ENCODE measurements at places on chromosomes 5 and 9.

DNA sequence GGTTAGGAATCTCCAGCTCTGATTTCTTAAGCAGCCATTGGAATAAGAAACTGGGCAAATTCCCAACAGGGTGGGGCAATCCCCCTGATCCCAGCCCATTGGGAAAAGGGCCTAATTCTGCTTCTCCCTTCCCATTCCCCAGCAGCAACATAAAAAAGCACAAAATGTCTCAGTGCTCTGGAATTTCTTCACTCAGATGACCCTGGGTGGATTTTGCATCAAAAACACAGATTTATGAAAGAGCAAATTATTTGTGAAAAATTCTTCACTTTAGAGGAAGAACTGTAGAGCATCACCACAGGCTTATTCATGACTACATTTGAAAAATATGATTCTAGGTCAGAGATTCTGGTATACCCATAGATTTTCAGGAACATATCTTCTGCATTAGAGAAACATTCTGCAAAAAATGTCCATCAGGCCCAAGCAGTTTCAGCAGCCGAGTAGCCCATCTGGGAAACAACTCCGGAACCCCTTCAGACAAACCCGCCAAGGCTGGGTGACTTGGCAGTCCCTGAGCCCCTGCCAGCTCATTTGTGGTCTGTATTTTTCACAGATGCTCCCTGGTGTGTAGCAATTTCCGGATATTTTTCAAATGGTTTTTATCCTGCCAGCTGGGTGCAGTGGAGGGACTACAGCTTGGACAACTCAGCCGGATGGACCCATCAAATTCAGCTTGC, 102.1 kb upstream of the RANBP3L start:
- DNase-seq = no peak

GRCh38 chr5:39800042-39800601, 375.3 kb upstream of the DAB2 start:
- no peak for DNase-seq

DNA sequence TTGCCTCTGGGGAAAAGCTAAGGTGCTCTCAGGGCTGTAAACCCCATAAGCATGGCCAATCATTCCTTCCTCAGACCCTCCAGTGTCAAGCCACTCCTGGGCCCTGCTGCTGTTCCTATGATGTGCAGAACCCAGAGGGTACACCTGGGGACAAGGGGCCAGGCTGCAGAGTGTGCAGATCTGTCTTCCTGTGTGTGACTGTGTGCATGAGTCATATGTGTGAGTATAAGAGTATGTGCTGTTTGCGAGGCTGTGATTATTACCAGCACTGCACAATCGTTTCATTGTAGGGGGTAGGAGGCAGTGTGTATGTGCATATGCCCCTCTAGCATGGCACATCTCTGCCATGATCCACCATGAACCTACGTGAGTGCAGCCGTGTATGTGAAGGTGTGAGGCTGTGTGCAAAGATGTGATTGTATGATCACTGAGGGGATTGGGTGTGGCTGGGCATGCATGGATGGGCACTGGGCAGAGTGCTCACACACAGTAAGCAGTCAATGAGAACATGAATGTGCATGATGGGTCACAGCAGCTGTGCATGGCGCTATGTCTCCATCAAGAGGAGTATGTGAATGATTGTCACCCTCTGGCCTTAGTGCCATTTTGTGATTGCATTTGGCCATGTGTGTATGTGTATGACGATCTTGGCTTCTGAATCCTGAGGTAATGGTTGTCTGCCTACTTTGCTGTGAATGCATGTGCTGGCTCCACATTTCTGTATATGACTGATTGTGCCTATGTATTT, 2.4 kb upstream of the OR1K1 start:
- no peak for DNase-seq

DNA sequence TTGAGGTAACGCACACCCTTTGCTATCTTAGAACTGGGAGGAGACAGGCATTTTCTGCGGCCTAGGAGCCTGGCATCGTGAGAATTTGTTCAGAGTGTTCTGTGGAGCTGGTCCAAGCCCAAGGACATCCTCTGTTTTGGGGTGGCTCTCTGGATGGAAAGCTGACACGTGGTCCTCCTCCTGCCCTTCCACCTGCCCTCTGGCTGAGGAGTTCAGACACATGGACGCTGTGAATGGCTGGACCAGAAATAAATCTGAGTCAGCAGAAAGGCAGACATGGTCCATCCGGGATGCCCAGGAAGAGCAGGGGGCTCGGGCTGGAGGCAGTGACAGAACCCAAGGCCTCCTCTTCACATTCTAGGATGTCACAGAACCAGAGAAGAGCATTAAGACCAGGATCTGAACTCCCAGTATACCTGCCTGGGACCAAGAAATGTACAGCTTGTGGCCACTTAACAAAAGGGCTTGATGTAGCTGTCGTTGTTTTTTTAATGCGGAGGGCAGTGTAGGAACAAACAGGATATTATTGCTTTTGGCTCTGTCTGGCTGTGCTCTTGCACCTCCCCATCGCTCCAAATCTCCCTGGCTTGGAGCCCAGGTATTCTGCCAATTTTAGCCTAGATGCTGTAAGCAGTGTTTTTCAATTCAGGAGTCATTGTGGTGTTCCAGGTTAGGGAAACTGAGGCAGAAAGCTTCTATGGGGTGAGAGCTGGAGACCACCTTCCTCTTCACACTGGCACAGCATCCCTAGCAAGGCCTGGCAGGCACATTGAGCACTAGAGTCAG, 2.4 kb downstream of the CKMT2 start:
- no peak for DNase-seq

- no peak for DNase-seq
These were observed 402.0 kb upstream of the IRX4 start for GRCh38 chr5:2284678-2285077.

DNA sequence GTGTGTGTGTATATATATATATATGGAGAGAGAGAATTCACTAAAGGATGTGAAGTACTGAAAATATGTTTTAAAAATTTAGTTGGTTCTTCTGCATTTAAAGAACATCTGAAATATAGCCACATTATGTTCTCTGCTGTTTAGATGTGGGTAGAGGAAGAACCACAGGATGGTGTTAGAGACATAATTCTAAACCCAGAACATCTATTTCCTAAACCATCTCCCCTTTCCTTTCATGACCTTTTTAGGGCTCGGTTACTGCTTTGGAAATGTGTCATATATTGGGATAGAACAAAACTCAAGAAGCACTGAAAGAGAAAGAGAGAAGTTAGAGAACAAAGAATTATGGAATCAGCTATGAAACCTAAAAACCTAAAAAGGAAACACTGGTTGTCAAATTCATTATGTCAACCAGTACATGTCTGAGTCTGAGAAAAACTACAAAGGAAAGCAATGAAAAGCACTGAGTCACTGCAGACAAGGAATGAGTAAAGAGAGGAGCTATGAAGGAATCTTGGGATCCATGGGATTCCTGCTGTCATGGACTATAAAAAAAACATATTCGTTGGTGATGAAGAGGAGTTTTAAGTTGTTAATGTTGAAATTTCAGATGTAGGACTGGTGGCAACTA, 28.4 kb downstream of the SLC12A2 start:
- no peak for DNase-seq

- DNase-seq = no peak
These were observed 3.0 kb downstream of the STC2 start for GRCh38 chr5:173325091-173325698.

GRCh38 chr5:158769696-158770095, 330.0 kb downstream of the EBF1 start:
- no peak for DNase-seq

- DNase-seq = no peak
These were observed 23.5 kb downstream of the NIPSNAP3B start for GRCh38 chr9:104787306-104788015.

DNA sequence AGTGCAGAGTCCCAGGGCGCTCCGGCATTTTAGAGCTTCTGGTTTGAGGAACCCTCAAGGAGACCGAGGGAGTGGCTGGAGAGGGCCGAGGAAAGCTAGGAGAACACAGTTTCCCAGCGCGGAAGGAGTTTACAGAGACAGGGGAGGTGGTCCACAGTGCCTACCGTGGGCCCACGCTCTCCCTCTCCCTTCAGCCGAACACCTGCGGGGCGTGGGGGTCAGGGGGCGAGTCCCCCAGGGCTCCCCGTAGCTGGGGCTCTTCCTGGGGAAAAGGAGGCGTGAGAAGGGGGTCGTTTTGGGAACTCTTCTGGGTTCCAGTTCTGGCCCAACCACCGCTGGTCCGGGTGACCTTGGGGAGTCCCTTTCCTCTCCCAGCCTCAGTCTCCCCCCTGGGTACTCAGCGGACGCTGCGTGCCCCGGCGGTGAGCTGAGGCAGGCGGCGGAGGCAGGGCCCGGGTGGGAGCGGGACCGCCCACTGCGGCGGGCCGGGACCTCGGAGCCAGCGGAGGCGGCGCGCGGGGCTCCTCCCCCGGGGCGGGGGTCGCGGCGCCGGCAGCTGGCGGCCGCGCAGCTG, 368 bp upstream of the FRMPD1 start:
- no peak for DNase-seq

- no peak for DNase-seq
These were observed 41.0 kb upstream of the DMRT3 start for GRCh38 chr9:935348-935965.

GRCh38 chr5:463952-464351, 21.0 kb downstream of the EXOC3 start:
- no peak for DNase-seq

GRCh38 chr5:103744159-103744558, 181.6 kb upstream of the NUDT12 start:
- DNase-seq = no peak

- no peak for DNase-seq
These were observed 81.7 kb upstream of the IL6ST start for GRCh38 chr5:56076486-56076885.

- DNase-seq = no peak
These were observed 149.8 kb downstream of the MLLT3 start for GRCh38 chr9:20472342-20473045.

GRCh38 chr9:77817590-77818311, 169.6 kb upstream of the GNA14 start:
- DNase-seq = no peak

GRCh38 chr5:155332618-155333017, 319.1 kb downstream of the KIF4B start:
- no peak for DNase-seq

DNA sequence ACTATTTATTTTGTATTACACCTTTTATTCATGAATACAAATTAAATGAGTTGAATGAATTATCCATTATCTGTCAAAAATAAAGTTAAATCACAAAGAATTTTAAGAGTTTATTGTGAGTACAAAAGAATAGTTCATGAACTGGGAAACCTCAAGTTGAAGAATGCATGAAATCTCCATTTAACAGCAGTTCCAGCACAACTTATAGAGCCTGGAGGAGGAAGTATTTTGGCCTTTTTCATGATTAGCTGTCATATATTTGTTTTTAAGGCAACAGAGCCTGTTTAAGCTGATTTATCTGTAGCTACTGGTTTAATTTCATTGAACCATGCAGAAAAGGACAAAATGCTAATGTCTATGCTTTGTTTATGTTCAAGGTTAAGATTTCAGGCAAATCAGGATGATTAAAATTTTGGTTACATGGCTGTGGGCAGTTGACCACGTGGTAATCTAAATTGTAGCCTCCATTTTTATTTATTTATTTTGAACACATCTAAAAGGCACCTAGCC, 12.2 kb downstream of the SPINK1 start:
- no peak for DNase-seq

- no peak for DNase-seq
These were observed 23.9 kb upstream of the SAP30L start for GRCh38 chr5:154421868-154422267.

GRCh38 chr5:34001241-34001841, 6.5 kb downstream of the AMACR start:
- DNase-seq = no peak

DNA sequence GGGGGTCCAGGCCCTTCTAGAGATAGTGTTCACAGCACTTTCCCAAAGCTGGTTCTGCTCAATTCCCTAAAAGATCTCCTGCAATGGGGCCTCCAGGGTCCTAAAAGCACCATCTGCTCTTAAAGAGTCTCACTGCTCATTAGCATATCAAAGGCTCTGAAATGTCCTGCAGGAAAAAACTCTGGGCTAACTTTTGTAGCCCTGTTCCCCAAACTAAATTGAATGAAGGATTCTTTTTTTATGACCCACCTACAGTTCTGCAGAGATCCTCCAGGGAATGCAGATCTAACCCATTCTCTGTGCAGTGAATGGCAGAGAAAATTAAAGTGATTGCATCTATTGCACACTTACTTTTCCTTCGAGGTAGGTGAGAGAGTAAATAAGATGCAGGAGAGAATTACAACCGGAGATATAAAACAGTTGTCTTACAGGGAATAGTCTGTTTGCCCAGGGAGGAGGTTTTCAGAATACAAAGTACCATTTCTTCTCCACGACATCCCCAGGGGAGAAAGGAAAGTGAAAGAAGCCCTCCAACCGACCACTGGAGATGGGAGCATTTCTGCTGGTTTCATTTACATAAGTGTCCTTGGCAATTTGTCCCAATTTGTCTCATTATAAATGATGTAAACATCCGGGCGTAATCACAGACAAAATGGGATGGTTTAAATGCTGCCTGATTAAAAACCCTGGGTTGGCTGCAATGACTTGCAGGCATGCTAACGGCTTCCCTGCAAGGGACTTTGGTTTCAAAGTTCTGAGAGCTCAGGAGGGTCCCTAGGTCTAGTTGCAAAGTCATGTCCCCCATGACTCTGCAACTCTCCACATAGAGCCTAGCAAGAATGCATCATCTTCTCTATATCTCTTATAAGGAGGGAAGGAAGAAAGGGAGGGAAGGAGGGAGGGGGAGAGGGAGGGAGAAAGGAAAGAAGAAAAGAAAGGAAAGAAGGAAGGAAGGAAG, 114.0 kb downstream of the KCNIP1 start:
- DNase-seq = no peak

- DNase-seq = peak; percentile 45
These were observed 83.1 kb downstream of the JMY start for GRCh38 chr5:79318935-79319614.

DNA sequence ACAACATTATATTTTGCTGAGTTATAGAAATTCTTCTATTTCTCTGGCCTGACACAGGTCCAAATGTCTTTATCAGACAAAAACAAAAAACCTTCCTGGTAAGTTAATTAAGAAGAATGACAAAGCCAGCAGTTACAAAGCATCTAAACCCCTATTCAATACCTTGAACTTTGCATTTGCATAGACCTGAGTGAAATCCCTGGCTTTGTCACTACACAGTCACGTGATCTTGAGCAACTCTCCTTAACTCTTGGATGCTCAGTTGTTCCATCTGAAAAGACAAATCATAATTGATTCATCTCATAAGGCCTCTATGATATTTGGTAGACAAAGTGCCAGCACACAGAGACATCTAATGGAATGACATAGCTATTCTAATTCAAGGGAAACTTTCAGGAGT, 166.6 kb upstream of the PPP1R2B start:
- DNase-seq = no peak

DNA sequence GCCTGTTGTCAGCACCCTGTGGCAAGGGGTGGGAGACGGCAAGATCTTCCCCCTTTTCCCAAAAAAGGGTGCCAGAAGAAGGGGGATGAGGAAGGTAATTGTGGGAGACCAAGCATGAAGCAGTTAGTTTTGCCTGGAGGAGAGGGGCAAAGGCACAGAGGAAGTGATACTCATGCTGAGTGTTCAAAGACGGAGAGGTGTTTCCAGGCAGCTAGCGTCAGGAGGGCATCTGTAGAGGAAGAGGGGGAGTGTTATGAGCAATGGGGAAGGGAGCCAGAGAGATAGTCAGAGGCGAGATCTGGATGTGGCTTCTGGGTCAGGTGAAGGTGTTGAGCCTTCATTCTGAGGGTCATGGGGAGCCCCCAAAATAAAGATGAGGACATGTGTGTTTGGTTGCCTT, 26.9 kb upstream of the ADAM19 start:
- no peak for DNase-seq

GRCh38 chr5:16450163-16450562, 15.4 kb downstream of the ZNF622 start:
- no peak for DNase-seq

- DNase-seq = peak; percentile 22
These were observed 258.4 kb upstream of the TAS2R1 start for GRCh38 chr5:9888501-9888901.

All from SW480 (cell line).